IPS DF 19.7 (cell line): ENCODE measurements at places on chromosomes 6 and 20.

DNA sequence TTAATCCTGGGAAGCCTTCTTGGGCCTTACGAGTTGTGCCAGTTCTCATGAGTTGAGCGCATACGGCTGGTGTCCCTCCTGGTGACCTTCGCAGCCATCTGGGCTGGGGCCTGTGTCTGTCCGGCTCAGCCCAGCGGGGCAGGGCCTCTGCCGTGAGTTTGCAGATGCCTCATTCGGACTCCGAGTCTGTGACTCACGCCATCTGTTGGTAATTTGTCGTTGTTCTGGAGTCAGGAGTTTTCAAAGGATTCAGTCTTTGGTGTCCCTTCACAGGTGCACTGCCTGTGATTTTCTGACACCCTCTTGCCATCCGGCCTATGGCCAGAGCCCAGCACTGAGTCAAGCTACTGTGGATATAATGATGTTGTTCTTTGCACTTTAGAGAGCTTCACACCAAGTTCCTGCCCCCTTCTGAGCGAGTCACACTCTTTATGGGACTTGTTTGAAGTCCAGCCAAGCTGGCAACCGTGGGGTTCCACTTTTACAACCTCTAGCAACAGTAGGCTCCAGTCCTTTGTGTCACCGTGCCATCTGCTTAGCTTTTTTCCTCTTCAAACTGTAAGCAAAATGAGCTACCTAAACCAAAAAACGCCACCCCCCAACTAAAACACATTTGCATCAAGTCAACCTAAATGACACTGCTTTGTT, 175.6 kb downstream of the AIG1 start:
- no peak for DNase-seq

- DNase-seq, result no peak
These were observed 120.8 kb downstream of the CHD6 start for GRCh38 chr20:41497186-41497895.

- no peak for DNase-seq
These were observed 67.5 kb downstream of the BFSP1 start for GRCh38 chr20:17463711-17464110.

DNA sequence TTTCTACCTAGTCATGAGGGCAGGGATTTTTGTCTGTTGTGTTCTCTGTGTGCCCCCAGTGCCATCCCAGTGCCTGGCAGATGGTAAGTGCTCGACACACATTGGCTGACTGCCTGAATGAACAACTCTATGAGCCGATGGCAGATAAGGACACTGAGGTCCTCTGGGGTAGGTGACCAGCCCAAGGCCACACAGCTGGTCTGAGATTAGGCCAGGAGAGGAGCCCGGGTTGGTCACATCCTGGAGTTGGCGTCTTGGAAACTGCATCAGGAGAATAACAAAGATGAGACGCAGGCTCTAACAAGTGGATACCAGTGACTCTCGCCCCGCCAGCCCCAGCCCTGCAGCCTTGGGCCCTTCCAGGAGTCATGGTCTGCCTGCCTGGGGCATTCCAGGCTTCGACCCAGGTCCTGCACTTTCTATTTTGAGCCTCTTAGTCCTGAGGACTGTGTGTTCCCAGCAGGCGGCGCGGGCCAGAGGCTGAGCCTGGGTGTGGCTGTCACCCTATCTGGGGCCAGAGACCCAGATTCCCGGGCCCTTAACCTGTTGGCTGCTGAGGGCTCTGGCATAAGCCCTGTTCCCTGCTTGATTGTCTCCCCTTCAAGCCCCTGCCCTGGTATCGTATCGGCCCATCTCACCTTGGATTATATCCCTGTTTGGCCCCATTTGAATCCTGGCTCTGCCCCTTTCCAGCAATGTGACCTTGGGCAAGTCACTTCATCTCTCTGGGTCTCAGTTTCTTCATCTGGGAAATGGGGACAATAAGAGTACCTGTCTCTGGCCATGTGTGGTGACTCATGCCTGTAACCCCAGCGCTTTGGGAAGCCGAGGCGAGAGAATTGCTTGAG, 88.3 kb downstream of the CEBPB start:
- no peak for DNase-seq

- no peak for DNase-seq
These were observed 17.6 kb downstream of the GCLC start for GRCh38 chr6:53527249-53527765.
